Prostate gland (tissue), 2 donors: ENCODE measurements at places on chromosomes 2 and 18. TPM values are rescaled to one million over a fixed set of nuclear protein-coding genes. Genes with fewer than 3 reads are reported as not detected.

DNA sequence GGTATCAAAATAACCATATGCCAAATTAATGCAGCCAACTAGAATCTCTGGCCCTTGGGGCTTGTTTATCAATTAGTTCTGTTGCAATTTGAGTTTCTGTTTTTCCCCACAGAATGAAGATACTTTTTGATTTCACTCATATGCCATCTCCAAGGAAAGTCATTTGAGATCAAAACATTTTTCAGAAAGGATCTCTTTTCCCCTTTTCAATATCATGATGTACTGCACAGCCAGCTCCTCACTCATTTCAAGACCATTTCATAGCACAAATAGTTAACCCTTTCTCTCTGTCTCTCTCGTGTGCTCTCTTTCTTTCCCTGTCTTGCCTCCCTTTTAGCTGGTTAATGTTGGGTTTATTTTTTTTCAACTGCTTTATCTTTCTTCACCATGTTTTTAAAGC is 387.3 kb downstream of the STK39 start:
- no peak for DNase-seq

DNA sequence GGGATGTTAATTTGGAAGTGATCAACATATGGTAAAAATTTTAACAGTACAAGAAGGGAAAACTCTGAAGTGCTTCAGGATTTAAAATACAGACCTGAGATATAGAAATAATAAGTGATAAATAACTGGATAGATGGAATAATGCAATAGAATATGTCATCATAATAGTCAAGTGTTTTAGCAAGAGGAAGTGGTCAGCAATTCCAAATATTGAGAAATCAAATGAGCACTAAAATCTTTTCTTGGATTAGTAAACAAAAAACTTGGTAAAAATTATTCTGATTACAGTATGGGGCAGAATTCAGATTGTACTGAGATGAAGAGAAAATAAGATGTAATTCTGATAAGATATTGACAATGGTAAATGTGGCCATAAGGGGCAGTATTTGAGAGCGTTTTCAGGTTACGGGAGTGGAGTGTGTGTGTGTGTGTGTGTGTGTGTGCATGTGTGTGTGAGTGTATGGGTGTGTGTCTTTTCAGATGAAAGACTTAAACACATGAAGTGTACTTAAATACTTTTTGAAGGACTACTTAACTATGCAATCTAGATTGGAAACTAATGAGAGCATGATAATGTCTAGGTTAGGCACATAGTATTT is 217.9 kb upstream of the ITGA4 start:
- DNase-seq: no peak

GRCh38 chr2:134397146-134397896 is 143.4 kb downstream of the MGAT5 start:
- DNase-seq: no peak

GRCh38 chr2:179341152-179341866 is 76.7 kb upstream of the SESTD1 start:
- no peak for DNase-seq

- DNase-seq: no peak
Measured at GRCh38 chr2:210626849-210627248, 70.5 kb downstream of the CPS1 start.

DNA sequence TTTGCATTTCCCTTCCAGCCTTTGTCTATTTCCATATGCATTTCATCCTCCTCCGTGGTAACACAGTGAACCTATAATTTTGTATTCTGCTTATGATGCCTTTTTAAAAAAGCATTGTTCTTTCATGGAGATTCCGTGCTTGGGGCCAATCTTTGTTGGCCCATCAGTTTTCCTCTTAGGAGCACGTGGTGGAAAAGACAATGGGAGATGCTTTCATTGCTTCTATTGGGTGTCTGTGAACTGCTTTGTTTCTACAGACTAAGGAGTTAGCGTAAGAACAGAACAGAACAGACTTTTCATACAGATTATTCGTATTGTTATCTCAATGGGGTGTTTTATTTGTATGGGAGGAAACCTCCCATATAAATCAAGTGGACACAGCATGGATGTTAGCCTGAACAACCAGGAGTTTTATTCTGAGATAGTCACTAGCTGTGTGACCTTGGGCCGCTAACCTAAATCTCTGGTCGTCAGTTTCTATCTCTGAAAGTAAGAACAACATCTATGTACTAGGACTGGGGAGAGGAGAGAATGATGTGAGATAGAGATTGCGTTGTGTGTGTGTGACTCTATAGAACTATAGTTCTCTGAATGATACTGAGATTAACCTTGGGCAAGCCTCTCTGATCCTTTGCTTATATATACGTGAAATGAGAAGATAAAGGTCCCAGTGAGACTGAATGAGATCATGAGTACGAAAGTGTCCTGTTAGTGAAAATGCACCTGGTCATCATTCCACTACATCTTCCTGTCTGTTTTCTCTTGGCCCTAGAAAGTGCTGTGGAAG is 22.9 kb upstream of the YWHAQ start:
- no peak for DNase-seq

GRCh38 chr2:79799729-79800128 is 286.9 kb downstream of the CTNNA2 start:
- no peak for DNase-seq

DSG4 gene
- 0.05 TPM for total RNA-seq

THOC1 gene
- total RNA-seq: 35.8 TPM

CDH20 gene
- 0.28 TPM for total RNA-seq

SLC25A12 gene
- total RNA-seq: 23.5 TPM
